NCI-H524 (cell line): ENCODE measurements at places on chromosomes 7 and 10.

DNA sequence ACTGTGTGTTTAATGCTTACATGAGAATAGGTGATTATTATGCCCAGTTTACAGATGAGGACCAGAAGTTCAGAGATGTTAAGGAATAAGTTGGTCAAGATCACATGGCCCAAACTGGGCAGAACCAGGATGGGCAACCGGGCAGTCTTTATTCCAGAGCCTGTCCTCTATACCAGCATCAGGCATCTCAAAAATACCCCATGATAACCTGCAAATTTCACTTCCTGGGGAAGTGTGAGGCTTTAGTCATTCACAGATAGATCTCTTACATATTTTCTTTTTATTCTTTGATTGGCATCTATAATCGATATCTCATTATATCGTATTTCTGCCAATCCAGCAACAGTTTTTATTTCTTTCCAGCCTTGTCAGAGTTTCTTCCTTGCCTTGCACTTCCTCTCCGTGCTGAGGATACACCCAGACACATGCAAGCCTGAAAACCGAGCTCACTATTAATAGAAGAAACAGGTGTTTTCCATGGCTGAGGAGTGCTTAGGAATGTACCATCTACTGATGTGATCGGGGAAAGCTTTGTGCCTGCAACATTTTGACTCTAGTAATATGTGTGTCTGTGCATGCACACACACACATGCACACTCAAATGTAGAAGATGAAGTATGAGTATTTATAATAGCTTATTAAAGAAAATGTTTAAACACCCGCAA is 82.4 kb downstream of the CREM start:
- no peak for DNase-seq

GRCh38 chr7:40194745-40195144 is 59.9 kb downstream of the SUGCT start:
- DNase-seq: no peak

DNA sequence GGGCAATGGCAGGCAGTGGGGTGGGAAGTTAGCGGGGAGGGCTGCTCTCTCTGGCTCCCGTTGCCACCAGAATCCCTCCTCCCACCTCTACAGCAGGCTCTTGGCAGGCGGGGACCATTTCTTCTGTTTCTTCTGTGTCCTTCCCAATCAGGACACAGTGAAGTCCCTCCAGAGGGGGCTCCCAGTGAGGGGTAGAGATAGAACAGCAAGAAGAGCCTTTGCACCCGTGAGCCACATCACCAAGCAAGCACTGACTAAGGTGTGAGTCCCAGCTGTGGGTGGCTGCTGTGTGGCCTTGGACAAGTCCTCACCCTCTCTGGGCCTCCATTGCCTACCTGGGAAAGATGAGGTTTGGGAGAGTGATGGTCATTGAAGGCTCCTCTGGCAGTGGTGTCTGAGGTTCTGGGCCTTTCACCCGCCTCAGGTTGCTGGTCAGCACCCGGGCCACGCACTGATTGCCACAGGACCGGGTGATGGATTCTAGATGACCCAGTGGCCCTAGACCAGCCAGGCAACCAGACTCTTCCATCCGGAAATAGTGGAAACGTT is 26.0 kb upstream of the PCBD1 start:
- DNase-seq: no peak

DNA sequence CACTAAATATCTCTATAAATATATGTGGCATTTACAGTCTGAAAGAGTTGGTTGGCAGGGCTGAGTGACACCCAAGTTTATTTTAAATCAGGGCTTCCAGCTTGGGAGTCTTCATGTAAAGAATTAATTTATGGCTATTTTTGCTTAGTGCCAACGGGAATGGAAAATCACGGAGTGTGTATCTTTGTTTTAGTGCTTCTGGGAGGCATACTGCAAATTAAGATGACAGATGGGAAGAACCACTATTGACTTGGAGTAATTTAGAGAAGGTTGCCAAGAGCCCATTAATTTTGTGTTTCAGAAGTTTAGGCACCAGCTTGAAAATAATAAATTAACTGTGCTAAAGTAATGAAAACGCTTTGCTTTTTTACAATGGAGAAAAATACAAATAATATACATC is 135.2 kb downstream of the GPR37 start:
- DNase-seq: peak; percentile 34

DNA sequence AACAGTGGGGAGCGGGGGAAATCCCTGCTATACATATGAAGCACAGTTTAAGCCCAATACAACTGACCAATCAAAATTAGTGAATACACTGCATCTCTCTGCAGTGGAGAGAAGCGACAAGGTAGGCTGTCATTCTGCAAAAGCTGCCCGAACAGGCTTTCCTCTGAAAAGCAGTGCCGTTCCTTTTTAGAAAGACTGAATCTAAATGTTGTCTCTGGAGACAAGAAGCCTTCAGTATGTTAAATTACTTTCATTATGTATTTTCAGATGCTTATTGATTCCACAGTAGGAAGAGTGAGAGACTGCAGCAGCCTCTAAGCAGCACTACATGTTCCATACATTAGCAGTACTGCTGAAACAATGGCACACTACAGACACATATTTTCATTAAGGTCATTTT is at the start of gene GPR22:
GPR22 (plus strand) TSS at position 129 of the 400 bp plus-strand sequence. CDS start 4,004 bp downstream, outside the sequence.
- DNase-seq: no peak

DNA sequence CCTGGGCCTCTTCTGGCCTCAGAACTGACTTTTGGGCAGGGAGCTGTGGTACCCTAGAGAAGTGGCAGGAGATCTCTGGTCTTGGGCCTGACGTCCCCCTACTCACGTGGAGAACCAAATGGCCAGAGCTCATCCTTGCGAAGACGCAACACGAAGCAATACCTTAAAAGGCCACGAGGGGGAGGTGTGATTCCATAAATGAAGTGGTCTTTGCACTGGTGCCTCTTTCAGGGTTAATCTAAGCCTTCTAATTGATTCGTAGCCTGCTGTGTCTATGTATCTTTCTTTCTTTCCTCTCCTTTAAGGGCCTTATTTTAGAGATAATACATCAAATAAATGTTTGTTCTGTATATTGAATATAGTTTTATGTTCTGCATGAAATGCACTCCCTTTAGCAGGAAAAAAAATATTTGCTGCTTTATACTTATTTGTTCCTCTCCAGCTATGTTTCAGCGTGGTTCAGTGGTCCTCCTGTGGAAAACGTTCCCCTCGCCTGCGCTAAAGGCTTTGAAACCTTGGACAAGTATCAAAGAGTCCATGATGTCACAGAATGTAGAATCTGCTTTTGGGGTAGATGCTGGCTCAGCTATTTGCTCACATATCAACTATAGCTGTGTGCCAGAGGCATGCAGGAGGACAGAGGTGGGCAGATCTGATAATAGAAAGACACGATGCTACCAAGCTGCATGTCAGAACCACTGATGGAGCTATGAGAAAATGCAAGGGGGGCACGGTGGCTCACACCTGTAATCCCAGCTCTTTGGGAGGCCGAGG is 41.0 kb downstream of the STRA8 start:
- DNase-seq: peak; percentile 86

DNA sequence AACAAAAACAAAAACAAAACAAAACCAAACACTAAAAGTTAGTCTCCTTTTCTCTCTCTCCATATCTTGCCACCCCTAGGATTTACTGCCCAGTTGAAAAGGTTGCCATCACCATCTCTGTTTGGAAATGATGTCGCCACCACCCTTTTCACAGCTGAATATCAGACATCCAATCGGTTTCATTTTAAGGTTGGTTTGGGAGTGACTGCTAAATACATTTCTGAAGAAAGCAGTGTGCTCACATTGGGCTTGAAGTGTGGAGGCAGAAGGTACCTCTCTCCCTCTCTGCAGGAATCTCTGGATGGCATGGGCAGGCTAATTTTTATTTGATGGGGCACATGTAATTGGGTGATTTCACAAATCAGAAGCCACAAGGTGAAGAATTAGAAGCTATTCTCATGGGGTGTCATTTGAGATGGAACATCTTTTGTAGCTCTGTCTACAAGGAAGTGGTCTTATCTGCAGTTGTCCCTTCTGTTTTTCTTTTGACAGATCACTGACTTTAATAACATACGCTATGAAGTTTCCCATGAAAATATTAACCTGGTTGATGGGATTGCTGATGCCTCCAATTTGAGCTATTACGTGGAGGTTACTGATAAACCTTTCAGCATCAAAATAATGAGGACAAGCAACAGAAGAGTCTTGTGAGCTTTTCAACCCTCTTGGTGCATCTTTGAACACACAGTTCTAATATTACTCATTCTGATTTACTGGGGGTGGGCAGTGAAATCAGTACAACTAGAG is 20.1 kb downstream of the MGAM2 start:
- DNase-seq: no peak

DNA sequence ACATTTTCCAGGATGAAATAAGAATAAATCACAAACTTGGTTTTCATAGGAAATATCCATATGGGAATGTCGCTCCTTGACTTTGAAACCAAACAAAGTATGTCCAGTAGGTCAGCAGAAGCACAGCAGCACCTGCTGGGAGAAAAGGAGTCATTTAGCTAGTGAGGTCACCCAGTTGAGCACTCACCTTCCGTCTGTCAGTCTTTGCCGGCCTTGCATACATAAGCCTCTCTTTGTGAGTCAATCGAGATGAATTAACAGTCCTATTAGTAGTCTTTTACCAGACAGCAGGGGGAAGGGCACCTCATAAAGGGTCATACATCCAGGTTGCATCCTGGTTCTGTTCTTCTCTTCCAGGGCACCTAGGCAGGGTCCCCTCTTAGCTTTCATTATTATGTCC is 232.5 kb upstream of the FZD1 start:
- no peak for DNase-seq

DNA sequence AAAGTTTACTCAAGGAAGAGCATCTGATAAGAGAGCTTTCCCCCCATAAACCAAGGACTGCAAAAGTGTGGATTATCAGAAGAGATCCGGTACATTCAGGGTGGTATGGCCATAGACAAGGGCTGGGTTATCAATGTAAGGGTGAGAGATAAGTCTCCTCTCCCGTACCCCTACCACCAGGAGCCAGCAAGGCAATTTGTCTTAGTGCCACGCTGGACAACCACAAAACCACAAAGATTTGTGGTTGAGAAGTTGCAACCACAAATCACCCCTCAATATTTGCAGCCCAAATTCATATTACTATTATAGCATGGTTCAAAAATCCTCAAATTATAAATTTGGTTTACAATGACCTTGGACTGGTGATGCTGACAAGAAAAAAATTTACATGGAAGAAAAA is 2.3 kb upstream of the ZSCAN25 start:
- no peak for DNase-seq

- no peak for DNase-seq
Measured at GRCh38 chr10:75932921-75933320, 501.5 kb downstream of the LRMDA start.

- no peak for DNase-seq
Measured at GRCh38 chr7:12391922-12392615, 11.6 kb downstream of the VWDE start.

DNA sequence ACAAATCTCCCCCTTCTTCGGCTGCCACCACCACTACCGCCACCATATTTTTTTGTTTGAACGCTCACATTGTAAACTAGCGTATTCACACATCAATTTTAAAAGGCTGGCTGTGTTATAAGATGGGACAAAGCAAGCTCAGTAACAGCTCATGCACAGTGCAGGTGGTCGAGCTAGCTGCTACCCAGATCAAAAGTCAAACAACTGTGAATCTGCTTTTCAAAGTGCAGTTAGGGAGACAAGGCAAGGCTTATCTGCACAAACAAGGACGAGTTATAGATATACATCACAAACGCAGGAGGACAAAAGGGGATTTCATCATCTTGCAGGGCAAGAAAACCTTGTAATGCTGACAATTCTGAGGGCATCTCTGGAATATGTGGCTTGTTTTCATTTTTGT is 231.6 kb downstream of the VTI1A start:
- no peak for DNase-seq

GRCh38 chr10:130483691-130484467 is 347.7 kb downstream of the GLRX3 start:
- peak; percentile 2 for DNase-seq

GRCh38 chr7:30652132-30652531 is 30.1 kb downstream of the CRHR2 start:
- DNase-seq: no peak

GRCh38 chr7:95200741-95201140 is 123.6 kb downstream of the PON1 start:
- DNase-seq: no peak

GRCh38 chr10:110101464-110102144 is 93.8 kb downstream of the ADD3 start:
- DNase-seq: no peak

DNA sequence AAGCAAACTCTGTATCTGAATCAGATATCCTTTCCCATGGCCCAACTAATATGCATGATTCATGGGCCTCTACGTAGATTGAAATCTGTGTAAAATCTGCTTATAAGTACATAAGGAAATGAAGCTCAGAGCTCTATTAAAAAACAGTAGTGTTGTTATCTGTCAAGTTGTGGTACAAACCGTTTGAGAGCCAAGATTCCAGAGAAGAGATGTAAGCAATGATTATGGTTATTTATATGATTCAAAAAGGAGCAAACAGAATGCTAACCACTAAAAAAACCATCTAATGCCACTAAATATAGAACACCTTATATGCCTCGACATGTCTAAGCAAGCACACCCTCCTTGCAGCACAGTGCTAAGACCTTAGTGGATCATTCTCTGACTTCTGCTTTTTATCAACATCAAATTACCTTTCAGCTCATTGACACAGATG is 26.6 kb downstream of the RPP38 start:
- DNase-seq: no peak

DNA sequence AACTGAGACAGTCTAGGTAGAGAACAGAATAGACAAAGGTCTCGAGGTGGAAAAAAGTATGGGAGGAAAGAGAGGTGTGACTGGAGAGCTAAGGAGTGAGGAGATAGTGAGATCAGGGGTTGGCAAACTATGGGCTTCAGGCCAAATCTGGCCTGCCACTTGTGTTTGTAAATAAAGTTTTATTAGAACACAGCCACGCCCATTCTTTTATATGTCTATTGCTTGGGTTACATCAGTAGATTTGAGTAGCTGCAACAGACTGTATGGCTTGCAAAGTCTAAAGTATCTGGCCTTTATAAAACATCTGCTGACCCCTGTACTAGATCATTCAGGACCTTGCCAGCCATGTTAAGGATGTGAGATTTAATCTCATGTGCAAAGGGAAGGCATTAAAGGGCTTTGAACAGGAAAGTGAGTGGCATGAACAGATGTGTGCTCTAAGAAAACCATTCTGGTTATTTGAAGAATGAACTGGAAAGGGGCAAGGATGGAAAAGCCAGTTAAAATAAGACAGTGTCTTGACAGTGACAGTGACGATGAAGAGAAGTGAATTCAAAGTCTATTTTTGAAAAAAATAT is 240.3 kb downstream of the RNLS start:
- DNase-seq: no peak

GRCh38 chr7:33040803-33041516 is 21.6 kb downstream of the NT5C3A start:
- no peak for DNase-seq

DNA sequence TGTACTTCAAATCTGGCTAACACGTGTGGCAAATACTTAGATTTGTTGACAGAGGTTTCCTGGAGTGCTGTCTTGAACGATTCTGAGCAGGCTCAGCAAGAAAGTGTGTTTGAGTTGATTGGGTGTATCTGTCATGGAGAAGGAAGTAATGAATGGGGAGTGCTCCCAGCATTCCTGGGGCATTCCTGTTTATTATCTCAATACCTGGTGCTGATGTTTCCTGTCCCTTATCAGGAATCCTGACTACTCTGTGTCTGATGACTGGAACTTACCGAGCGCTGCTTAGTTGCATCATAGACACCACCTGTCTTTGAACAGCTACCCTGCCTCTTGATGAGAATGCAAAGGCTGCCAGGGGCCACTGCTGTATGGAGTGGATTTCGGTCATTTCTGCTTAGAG is 41.0 kb upstream of the TMEM248 start:
- DNase-seq: no peak

- DNase-seq: no peak
Measured at GRCh38 chr7:159105832-159106811, 38.5 kb downstream of the VIPR2 start.

GRCh38 chr10:16259726-16260125 is 177.1 kb upstream of the PTER start:
- peak; percentile 37 for DNase-seq
